ENCODE measurements at places on chromosomes 3 and 15.

DNA sequence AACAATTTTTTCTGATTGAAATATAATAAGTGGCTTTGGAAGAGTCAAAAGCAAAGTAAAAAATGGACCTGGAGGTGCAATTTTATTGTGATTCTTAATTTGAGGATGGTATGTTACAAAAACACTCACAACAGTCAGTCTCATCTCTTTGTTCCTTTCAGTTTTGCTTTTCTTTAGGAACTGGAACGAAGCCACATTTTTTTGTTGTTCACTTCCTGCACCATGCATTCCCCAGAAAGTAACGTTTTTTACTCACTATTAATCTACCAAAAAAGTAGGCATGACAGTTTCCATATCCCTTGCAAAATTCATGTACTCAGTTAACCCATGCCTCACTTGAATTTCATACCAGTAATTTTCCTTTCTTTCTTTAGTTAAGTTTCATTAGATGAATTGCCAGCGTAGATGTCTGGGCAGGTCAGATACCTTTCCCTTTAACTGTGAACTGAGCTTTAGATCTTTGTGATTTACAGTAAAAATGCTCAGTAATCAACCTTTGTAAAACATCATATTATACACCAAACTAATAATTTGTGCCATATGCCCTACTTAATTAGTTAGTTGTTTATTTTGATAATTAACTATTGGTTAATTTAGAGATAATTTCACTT is 384.3 kb downstream of the ROBO1 start:
- DNase-seq, result no peak

GRCh38 chr3:196139281-196139680 is 57.4 kb upstream of the TFRC start:
- DNase-seq, result no peak

- no peak for DNase-seq
These were observed 454.9 kb downstream of the IL5RA start for GRCh38 chr3:2655229-2655701.

DNA sequence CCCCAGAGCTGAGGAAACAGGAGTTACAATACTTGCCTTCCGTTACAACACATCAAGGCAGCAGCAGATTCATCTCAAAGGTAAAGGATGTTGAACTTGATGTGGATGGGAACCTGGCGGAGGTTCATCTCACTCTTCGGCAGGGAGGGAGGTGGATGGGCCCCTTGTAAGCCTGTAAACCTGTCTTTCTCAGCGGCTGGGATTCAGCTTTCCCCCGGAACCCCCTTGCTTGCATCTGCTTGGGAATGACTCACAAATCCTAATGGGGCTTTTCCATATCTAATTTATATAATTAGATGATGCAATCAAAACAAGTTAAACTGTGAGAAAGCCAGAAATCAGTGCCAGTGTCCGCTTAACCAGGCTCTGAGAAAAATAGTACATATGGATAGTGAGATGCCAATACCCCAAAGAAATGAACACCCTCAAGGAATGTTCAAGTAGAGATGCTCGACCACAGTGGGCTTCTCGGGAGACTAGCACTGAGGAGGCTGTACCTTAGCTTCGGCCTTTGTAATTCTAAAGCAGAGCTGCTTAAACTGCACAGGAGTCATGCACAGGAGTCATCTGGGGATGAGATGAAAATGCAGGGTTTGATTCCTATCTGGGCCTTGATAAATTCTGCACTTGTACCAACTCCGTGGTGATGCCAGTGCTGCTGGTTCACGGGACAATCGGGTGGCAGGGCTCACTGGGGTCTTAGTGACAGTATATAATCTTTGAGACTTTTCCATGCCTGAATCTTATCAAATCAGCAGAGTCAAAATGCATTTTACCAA is 2.2 kb upstream of the FAM240A start:
- no peak for DNase-seq

DNA sequence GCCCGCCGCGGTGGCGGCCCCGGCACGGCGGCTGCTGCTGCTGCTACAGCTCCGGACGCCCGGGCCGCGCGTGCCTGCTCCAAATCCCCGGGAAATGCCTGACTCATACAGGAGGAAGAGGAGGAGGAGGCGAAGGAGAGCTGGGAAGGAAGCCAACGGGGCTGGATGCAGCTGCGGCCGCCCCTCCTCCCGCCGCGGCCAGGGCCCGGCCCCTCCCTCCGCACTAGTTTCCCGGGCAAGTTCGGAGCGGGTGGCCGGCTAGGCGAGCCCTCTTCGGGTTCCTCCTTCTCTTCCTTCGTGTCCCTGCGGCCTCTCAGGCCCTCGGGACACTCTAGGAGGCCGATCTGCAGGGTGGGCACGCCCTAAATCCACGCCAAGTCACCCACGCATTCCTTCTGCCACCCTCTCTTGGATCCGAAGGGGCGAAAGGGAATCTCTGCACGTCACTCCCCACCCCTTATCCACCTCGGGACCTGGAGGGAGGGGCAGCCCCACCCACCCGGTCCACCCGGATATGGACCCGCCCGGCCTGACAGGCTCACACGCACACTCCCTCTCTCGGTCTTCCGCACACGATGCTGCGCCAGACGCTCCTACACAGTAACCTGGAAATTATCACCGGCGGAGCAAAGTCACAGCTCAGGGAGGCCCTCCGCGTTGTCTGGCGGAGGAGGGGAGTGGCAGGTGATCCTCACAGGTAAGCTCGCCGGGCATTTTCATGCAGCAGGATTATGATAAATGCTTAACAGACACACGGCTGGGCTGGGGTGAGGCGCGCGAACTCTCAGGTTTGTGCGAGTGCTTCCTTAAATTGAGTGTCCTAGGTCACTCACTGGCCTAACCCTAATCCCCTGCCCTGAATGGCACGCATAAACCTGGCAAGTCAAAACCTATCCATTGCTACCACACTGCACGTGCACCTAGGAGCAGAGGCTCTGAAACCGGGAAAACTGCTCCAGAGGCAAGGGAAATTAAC is at the start of the genes OSBPL10 and ZNF860:
Gene OSBPL10 (minus strand): TSS at position 57 of the 976 bp plus-strand sequence. CDS start 83 bp downstream, outside the sequence.
Gene ZNF860 (plus strand): TSS at position 545 of the 976 bp plus-strand sequence. CDS start 7,330 bp downstream, outside the sequence.
- peak; percentile 75 for DNase-seq

DNA sequence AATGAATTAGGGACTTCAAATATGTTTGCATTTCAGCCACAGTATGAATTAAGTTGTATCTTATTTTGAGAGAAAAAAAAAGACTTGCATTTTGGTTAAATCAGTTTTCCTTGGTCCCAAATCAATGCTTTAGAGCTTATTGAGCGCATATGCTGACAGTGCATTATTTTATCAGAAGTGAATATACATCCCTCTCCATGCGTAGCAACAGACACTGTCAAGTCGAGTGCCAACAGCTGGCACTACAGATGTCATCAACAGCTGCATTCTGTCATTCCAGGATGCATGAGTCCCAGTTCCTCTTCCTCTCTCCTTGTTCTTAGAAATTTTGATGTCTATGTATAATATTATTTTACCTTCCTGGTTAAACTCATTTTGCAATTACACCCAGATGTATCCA is 156.1 kb upstream of the FOXB1 start:
- no peak for DNase-seq

GRCh38 chr3:124202754-124203153 is 210.8 kb upstream of the ROPN1 start:
- no peak for DNase-seq

DNA sequence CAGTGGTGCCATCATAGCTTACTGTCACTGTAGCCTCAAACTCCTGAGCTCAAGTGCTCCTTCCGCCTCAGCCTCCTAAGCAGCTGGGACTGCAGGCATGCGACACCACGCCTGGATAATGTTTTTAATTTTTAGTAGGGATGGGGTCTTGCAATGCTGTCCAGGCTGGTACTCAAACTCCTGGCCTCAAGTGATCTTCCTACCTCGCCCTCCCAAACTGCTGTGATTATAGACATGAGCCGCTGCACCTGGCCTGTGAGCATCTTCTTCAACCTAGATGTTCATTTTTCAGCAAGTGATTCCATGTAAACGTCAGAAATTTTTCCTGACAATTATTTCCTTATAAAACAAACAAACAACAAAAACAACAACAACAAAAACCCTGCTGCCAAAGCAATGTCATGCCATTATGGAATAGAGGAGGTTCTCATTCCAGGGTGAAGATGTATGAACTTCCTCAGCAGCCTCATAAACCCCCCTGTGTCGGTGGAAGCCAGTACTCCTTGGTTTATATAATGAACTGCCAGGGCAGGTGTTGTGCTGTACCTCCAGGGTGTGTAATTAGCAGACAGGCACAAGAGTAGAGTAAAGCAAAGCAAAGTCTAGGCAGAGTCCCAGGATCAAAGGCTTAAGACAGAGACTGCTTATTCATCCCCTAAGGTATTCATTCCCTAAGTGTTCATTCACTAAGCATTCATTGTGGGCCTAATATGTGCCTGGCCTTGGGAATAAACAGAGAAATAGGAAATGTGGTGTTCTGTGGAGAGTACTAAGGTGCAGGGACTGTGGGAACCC is 44.6 kb downstream of the NR2C2 start:
- DNase-seq, result no peak

- DNase-seq, result no peak
These were observed 14.4 kb upstream of the PLA2G4D start for GRCh38 chr15:42108806-42109205.

GRCh38 chr3:54755756-54756155 is 172.1 kb downstream of the LRTM1 start:
- no peak for DNase-seq

DNA sequence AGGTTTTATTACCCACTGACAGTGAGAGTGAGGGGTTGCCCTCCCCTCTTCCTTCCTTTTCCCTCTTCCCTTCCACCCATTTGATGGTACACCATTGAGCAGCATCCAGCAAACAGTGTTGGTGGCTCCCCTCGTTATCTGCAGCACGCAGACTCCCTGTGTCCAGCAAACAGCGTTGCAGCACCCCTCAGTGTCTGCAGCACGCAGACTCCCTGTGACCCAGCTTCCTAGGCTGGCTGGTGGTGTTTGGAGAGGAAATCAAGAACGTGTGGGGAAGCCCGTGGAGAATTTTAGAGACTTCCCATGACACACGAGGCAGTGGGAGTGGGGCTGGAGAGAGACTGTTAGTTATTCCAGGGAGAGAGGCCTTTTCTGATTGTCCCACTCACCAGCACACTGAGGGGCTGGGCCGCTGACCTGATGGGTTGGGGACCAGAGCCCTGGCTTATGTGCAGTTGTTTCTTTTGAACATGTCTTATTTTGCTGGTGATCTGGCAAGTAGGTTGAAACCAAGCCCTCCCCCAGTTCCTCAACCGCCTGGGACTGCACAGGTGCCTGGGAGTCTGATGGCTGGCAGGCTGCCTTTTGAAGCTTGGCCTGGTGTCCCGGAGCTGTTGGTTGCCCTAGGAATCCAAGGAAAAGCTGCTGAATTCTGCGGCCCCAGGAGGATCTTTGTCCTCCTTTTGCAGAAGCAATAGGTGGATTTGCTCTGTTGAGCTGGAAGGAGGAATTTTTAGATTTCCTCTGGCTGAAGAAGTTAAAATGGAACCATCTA is 19.0 kb downstream of the APBA2 start:
- no peak for DNase-seq

DNA sequence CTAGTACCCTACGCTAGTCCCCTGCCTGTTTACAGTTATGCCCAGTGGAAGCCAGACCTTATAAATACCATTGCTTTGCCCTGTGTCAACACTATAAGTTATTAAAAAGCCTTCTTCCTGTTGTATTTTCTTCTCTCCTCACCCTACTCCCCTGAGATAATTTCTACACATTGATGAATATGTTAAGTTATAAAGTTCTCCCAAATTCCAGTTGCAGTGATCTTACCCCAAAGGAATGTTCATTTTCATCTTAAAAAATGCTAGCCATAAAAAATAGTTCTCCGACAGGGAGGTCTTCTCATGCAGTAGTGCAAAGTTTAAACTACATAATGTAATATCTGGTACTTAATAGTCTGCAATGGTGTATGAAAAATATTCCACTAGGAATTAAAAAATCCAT is 58.6 kb downstream of the MAP2K5 start:
- no peak for DNase-seq

GRCh38 chr15:66644000-66644787 is 57.8 kb upstream of the SMAD6 start:
- no peak for DNase-seq

GRCh38 chr15:28080386-28080785 is 18.7 kb downstream of the OCA2 start:
- no peak for DNase-seq

- DNase-seq, result no peak
These were observed 46.3 kb downstream of the SENP7 start for GRCh38 chr3:101466465-101467309.

GRCh38 chr15:48505067-48505466 is 140.4 kb downstream of the FBN1 start:
- DNase-seq, result no peak

DNA sequence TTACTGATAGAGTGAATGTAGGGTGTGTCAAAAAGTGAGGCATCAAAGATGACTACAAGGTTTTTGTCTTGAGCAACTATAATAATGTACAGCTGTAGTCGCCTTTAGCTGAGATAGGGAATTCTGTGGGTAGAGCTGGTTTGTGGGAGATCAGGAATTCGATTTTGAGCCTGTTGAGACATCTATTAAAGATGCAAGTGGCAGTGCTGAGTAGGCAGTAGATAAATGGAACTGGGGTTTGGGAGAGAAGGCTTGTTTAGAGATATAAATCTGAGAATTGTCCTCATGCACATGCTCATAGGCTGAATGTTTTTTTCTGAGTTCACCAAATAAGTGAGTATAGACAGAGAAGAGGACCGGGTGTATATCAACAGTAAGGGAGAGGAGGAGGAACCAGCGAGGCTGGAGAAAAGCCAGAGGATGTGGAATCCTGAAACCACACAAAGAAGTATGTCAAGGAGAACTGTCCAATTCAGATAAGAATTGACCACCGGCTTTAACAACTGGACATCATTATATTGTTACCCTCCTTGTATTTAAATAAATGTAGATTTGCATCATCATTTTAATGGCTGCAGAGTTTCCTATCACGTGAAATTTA is 146.0 kb upstream of the TNIK start:
- DNase-seq, result no peak

Measured in B cell (primary cell).